ENCODE measurements at places on chromosomes 1 and 21.

GRCh38 chr1:160401487-160401805, 1.1 kb downstream of the VANGL2 start:
- DNase-seq = no peak

DNA sequence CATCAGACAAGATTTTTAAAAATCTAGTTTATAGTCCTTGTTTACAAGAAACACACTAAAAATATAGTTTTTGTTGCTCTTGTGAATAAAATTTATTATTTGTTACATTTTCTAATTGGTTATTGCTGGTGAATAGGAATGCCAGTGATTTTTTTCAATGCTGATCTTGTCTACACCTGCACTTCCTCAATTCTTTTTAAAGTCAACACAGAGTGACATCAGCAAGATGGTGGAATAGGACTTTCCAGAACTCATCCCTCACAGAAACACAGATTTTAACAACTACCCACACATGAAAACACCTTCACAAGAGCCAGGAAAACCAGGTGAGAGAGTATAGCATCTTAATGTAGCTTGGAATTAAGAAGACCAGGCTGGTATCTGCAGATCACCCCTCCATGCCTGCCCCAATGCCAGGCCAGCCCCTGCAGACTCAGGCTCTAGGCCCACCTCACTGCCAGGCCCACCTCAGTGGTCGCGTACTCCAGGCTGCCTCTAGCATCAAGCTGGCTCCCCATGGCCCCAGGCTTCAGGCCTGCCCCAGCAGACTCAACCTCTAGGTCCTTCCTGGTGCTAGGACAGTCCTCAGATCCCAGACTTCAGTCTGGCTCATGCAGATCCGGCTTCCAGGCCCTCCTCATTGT, 117.6 kb downstream of the WDR3 start:
- no peak for DNase-seq

DNA sequence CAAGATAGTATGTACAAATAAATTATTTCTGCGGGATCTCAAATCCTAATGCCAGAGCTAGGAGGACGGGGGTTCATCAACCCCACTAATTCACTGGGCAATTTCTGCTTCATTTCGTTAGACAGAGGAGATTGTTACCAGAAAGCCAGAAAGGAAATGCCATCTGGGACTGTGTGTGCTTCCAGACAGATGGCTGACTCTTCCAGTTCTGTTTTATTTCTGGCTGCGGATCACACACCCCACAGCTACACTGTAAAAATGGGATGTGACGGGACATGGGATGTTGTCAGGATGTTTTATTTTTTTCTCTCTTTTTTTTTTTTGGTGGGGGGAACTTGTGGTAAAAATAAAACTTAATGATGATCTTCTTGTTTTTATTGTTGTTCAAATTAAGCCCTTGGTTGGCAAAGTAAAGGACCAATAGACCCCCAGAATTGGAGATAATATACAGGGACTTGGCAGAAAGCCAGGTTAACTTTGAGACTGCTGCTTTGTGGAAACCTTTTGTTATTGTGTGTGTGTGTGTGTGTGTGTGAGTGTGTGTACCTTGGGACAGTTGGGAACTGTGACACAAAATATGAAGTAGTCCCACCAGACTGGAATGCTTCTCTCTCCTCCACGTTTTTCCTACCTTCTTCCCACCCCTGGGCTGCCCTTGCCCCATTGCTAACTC, 114.5 kb downstream of the NUF2 start:
- DNase-seq = no peak

DNA sequence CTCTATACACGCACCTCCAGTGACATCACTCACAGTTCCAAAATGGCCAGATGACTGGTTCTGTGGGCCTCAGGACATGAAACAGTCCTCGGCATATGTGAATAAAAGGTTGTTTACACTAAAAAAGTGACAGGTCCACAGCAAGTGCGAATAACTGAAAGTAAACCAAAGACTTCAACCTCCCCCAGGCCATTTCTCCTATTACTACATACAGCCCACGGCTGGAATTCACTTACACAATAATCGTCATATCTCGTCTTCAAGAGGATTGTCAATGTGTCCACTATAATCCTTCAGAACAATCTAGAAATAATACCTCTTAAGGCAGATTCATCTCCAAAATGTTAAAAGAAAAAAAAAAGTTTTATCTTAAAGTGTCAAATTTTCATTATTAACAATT, 1.9 kb upstream of the PRDM15 start:
- no peak for DNase-seq

DNA sequence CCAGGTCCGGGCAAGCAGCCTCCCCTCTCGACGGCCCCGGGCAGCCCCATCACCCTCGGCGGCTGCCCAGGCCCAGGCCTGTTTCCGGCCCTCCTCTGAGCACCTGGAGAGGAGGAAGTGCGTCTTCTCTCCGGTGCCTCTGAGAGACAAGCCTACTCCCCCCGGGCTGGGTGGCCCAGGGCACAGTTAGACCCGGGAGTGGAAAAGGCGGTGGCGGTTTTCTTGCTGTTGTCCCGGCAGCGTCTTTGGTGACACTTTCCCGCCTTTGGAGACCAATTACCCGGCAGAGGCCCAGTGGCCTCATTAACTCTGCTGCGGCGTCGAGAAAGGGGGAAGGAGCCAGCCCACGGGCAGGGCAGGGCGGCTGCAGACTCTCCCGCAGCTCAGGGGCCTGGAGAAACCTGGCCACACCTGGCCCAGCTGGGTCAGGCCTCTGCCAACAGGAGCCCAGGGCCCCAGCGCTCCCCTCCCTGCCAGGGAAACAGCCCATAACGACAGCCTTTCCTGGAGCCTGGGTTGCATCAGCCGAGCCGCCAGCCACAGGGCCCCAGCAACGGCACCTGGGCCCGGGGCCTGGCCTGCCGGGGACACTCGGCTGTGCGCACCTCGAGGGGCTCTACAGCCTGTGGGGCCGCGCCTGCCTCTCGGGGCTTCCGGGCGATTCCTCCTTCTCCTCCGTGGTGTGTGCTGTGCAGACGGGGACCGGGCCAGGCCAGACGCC, 28.4 kb upstream of the C1orf159 start:
- DNase-seq = peak; percentile 43

- DNase-seq = no peak
These were observed 91.6 kb upstream of the RUNX3 start for GRCh38 chr1:25021591-25022215.

- DNase-seq = no peak
These were observed 90.0 kb downstream of the ASH1L start for GRCh38 chr1:155472491-155473083.

DNA sequence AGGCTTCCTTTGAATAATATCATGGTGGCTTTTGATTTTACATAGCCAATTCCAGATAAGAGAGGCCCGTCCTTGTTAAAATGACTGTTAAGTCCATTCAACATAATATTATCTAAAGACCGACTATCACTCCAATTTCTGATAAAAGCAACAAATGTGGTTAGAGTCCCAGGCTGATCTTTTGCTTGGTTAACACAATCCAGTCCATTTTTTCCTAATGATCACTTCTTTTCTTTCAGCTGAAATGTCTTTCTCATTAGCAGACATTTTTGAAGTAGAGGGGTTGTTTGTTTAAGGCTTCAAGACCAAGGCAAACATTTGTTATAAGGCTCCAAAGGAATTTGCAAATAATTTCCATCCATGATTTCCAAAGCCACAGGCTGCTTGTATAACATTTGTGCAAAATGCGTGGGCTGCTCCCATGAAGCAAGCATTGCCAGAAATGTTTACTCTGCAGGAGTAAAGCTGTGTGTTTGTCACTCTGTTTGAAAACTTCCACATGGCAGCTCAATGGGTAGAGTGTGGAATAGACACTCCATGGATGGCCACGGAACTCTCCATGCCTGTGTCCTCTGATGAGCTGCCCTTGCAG, 111.5 kb downstream of the PSMG1 start:
- DNase-seq = no peak

DNA sequence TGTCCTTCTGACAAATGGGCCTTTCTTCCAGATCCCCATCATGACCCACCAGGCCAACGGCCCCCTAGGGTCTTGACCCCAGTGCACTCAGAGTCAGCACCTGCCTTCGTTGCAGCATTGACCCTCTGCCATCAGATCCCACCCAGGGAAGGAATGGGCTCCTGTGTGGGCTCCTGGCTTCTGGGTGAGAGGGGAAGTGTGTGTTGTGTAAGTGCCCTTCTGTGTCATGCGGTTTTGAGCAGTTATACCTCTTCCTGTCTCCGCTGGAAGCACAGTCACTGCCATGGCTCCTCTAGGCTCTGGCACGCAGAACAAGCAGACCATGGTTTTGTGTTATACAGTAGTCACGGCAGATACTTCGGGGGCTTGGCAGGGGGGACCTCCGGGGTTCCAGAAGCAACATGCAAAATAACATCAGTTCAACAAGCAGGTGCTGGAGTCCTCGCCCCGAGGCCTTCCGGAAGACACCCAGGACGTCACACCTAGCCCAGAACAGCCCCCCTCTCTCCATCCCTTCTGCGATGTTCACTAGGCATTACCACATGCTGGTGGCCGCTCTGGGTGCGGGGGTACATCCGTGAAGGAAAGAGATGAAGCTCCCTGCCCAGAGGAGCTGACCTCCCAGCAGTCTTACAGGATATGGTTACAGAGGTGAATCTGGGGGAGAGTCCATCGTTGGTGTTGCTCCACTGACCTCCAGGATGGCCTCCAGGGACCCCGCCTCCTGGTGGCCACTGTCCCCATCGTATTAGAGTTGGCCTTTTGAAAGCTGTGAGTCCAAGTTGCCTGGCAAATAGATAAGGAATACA, 17.4 kb upstream of the KCNAB2 start:
- peak; percentile 57 for DNase-seq

DNA sequence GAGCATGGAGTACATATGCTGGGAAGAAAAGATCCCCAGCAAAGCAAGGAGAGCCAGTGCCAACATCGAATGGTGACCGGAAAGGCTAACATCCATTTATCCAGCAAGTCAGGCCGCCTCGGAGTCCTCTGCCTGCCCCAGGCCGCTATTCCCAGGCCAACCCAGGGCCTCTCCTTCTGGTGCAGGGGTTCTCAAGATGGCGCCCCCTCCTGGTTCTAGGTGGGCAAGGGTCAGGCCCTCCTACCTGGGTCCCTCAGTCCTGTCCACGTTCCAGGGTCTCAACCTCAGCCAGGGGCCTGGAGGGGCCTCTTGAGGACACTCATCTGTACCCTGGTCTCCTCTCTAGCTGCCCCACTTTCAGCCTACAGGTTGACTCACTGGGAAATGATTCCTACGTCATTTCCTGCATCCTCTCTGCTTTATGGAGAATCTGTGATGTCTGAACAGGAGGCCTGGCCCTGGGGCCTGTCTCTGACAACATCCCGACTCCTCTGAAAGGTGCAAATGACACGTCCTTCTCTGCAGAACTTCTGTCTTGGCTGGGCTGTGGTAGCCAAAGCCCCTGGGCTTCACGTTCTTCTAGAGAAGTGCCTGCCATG, 145.3 kb downstream of the PSMG1 start:
- DNase-seq = peak; percentile 3

- no peak for DNase-seq
These were observed 33.8 kb downstream of the PATJ start for GRCh38 chr1:61776091-61776490.

DNA sequence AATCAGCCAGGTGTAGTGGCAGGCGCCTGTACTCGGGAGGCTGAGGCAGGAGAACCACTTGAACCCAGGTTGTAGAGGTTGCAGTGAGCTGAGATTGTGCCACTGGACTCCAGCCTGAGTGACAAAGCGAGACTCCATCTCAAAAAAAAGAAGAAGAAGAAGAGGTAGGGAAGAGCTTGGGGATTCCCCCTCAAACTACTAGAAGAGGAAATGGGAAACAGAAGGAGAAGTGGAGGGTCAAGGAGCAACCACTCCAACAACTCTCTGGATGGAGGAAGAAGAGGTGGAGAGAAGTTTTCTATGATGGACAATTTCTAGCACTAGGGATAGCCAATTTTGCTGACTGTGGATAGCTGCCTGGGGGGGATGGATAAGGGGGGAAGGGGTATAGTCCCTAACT, 14.9 kb upstream of the SLAMF9 start:
- DNase-seq = no peak

GRCh38 chr1:97608272-97608671, 312.6 kb downstream of the DPYD start:
- no peak for DNase-seq

- no peak for DNase-seq
These were observed 84.1 kb upstream of the SELENON start for GRCh38 chr1:25715888-25716287.

- DNase-seq = no peak
These were observed 49.4 kb downstream of the TBCE start for GRCh38 chr1:235416662-235417049.

DNA sequence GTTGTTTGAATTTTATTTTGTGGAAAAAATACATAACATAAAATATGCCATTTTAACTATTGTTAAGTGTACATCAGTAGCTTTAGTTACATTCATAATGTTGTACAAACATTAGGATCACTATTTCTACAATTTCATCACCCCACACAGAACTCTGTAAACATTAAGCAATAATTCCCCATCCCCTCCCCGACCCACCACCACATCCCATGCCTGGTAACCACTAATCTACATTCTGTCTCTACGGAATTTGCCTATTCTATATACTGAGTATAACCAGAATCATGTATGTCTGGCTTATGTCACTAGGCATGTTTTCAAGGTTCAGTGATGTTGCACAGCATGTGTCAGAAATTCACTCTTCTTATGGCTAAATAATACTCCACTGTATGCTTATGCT, 47.7 kb downstream of the CDC42BPA start:
- DNase-seq = no peak

DNA sequence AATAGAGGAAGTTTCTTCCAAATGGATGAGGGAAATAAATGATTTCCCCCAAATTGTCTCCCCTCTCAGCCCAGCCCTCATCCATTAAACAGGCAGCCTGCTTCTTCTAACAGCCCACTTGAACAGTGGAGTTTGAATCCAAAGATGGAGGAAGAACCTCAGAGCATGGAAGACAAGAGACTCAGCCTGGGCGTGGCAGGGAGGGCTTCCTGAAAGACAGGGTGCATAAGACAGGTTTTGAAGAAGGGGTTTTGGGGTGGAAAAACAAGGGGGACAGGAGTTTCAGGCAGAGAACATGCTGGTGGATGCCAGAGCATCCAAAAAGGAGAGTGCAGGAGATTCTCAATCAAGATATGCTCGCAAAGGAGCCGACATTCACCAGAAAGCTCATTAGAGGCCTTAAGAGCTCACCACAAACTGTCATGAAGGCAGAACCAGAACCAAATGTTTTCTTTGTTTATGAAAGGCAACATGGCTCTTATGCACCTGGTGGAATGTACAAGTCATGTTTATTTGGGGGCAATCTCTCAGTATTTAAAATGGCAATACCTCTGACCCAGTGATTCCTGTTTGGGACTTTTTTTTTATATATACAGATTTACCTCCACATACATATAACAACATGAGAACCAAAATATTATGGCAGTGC, 26.5 kb upstream of the TSPEAR start:
- DNase-seq = no peak

GRCh38 chr21:42868196-42868595, 11.1 kb downstream of the WDR4 start:
- DNase-seq = no peak

- no peak for DNase-seq
These were observed 28.8 kb upstream of the CAMTA1 start for GRCh38 chr1:6756457-6756856.

DNA sequence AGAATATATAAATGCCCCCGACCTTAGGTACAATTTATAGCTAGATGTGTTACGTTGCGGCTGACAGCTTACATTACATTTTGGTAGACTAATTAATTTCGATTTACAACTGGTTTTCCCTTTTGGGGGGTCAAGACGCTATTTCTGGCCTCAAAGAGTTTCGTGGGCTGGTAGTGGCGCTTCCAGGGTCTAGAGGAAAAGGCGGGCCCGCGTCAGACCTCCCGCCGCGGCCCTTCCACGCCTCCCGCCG, 391 bp downstream of the IFT25 start:
- DNase-seq = no peak

- no peak for DNase-seq
These were observed 3.5 kb upstream of the ACBD6 start for GRCh38 chr1:180505732-180506335.
